Posterior vena cava (tissue), 2 donors: ENCODE measurements at places on chromosomes 6 and 20.

DNA sequence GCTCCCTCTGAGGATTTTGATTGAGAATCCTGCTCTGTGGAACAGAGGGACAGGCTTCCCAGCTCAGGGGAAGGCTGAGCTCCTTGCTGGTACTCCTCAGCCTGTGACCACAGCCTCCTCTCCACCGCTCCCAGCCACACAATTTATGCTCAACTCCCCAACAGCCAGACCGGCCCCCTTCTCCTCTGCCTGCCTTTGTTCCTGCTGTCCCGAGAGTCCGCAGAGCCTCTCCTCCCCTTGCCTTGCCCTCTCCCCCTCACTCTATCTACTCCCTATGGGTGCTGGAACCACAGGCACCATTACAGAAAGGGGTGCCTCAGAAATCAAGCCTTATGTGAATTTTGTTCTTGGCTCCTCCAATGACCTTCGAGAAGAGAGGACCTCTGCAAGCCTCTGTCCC, 15.9 kb downstream of the MAP1LC3A start:
- DNase-seq, result no peak

- peak; percentile 81 for DNase-seq
These were observed 32.5 kb downstream of the PLCG1 start for GRCh38 chr20:41169791-41170351.

GRCh38 chr20:54431156-54431944, 44.0 kb upstream of the DOK5 start:
- DNase-seq, result no peak

DNA sequence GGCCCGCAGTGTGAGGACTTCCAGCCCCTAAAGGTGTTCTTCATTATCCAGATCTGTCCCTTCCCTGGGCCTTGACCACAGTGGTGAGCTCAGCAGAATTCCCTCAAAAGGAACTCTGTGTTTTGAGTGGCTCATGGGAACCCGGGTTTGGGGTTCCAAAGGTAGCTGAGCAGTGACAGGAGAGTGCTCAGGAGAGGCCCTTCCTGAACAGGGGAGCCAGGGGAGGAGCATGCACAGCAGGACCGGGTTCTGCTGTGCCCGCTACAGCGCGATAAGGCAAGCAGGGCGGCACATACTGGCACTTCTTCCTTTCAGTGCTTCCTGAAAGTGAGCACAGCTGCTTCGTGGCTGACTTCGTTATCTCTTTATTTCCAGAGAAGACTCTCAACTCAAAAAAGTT, 88.3 kb downstream of the SSR1 start:
- DNase-seq, result no peak

DNA sequence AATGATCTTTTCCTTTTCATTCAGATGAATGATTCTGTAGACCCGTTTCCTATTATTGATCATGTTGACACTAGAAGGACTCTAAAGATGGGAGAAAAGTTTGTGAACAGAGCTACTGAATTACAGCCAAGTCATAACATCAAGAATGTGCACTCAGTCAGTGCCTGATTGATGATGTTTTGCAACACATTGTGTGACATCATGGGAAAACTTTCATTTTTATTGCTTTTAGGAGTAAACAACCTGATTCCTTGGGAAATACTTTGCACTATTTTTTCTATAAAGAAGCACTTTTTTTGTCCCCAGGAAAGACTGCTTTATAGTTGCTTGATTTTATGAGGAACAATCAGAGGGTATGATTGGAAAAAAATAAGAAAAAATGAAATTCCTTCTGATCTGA, 383.8 kb upstream of the JAG1 start:
- DNase-seq, result no peak

- no peak for DNase-seq
These were observed 62.5 kb downstream of the METTL24 start for GRCh38 chr6:110295451-110296165.

DNA sequence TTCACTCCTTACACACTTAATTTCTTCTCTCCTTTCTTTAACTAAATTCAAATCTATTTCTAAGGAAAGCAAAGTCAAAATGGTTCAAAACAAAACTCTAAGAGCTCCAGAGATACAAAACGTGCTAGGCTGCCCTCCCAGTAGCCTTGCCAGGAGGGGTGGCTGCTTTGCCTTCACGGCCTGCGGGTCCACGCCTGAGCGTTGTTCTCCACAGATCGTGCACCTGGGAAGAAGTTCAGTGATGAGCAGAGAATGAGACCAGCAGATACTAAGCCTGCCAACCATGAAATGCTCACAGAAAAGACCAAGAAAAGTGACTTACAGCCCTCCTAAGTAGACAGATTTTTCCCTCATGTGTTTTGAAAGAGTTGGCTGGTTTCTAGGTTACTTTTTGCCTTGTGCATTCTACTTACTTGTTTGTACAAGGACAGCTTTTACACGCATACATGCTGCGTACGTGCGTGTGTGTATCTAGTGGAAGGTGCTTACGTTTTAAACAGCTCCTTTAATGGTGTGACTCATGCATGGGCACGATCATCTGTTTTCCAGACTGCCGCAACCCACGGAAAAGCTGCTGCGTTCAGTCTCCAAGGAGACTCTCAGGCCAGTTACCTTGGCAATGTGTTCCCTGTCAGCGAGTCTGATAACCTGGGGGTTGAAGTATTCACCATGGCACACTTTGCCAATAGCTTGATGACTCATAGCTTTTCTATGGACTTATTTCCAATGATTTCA, 32.4 kb upstream of the PBOV1 start:
- no peak for DNase-seq

DNA sequence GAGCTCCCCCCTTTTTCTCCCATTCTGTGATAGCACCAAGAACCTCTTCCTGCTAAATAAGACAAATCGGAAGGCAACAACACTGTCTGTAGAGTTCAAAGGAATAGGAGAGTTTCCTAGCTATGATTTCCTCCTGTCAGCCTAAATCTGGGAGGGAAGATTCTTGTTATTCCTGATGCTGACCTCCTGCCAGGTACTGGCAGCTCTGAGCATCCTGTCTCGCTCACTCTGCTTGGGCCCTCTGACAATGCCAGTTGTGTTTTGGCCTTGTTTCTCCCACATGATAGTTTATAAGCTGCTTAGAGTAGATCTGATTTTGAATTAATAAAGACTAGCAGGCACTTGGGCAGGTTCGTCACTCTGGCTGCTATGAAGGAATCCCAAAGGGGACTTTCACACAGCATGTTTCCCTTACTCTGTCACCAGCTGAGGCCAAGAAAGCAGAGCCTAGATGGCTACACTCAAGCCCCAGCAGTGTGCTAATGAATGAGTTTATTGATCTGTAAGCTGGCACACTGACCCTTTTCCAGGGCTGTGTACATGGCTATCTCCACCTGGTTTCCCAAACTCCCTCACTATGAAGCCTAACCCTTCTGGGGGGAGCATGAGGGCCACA, 52.3 kb downstream of the UQCC1 start:
- DNase-seq, result no peak

DNA sequence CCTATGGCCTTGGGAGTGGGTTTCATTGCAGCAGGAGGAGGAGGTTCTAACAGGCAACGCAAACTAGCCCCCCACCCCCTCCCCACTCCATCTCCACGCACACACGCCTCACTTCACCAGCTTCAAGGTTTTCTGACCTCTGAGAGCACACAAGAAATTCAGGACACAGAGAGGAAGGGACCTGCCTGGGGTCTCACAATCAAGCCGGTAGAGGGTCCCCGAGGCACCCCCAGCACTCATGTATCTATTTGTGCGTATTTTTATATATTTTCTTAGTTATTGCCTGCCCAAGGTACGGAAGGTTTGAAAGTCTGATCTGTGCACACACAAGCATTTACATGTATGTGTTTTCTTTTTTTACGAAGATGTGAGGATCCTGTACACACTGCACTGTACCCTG, 16.9 kb downstream of the MDFI start:
- no peak for DNase-seq

DNA sequence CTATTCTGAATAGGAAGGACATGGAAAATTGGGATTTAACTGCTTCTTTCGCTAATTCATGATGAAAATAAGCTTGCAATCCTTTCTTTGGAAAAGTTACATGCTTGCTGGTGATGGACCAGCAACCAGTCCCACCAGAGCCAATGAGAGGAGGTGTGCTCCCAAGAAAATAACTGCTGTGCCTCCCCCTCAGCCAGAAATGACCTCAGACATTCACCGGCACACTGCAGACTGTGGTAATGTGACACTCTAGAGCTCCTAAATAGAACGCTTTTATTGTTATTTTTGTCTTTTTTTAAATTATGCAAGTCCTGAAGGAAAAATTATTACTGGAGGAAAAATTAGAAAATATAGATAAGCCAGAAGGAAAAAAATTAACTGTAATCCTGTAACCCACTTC, 2.6 kb downstream of the PYGB start:
- DNase-seq, result peak; percentile 29

DNA sequence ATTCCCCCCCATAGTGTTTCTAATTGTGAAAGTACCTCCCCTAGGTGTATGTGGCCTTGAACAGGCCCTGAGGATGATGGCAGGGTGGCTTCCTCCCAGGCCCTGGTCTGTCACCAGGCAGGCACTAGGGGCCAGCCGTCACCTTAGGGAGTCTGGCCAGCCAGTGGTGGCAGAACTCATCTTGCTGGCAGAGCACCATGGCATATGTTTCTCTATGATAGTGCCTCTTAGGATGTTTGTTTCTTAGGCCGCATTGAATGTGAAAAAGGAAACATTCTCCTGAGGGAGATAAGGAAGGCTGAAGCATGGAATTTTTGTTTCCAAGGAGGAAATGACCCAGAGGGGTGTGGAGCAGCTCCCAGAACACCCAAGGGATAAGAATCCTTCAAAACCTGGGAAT, 45.2 kb upstream of the KLHL31 start:
- DNase-seq, result no peak

- no peak for DNase-seq
These were observed 3.8 kb downstream of the APCDD1L start for GRCh38 chr20:58511364-58511763.
